NCI-H187 (cell line): ENCODE measurements at places on chromosomes 16 and 17.

DNA sequence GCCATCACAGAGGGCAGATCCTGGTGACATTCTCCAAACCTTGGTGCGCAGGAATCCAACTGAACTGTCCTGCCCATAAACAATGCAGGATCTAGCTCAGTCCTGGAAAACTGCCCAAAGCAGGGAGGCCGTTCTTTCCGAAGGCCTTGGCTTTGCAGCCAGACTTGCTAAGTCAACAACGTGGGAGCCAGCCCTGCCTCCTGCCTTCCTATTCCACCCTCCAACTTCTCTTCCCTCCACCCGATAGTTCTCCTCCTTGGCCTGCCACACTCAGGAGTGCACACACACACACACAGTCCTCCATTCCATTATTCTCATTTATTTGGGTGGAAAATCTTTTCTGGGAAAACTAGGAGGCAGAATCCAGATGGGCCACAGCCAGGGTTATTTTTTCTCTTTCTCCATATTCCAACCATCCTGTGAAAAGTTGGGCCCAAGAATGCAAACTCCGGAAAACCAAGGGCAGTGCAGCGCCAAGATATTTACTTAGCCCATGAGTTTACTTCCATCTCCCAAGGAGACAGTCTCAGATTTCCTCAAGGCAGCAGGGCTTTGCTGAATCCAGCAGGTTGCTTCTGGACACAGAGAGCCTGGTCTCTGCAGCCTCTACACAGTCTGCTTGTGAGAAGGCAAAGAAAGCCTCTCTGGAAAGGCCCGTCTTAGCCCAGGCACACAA is 15.8 kb downstream of the COPRS start:
- no peak for DNase-seq

DNA sequence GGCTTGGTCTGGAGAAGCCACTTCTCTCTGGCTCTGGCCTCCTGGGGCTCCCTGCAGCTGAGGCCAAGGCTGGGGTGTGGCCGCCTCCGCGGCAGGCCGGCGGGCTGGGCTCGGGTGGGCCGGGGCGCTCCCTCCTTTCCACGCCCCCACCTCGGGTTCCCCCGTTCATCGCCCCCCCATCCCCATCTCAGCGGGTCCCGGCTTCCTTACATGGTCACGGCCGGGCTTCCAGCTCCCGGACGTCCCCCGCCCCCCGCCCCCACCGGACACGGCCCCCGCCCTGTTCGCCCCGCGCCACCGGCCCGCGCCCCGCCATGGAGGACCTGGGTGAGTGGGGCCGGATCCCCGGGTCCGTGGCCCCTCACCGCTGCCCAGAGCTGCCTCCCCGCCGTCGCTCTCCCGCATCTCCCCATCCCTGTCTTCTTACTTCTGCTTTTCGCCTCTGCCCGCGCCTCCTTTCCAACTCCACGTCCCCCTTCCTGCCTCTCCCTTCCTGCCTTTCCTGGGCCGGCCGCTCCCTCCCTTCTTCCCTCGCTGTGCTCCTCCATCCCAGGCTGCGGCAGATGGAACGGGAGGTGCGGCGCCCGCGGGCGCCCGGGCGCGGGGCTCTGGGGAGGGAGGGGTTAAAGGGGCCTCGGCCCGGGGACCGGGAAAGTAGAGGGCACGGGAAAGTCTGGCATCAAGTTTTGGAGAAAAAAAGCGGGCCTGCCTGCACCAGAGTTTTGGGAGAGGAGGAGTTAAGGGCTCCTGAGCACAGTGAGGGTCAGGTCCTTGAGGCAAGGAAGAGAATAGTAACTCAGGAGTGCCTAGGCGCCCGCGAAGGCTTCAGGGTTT is at the start of gene TGFB1I1:
TSS of gene TGFB1I1 (plus strand) at position 278 of the 834 bp plus-strand sequence. CDS start at position 315, 37 bp downstream.
- DNase-seq, result no peak

- DNase-seq, result no peak
These were observed 8.8 kb downstream of the NKD1 start for GRCh38 chr16:50557046-50557445.

- no peak for DNase-seq
These were observed 2.6 kb downstream of the CAMKK1 start for GRCh38 chr17:3890082-3890877.

- DNase-seq, result no peak
These were observed 330.0 kb upstream of the PMFBP1 start for GRCh38 chr16:72501739-72502593.

- no peak for DNase-seq
These were observed 86.0 kb upstream of the LHX1 start for GRCh38 chr17:36851250-36851649.

GRCh38 chr17:44222112-44222869 is 2.8 kb upstream of the UBTF start:
- DNase-seq, result no peak

GRCh38 chr17:7440113-7440833 is 961 bp downstream of the FGF11 start:
- DNase-seq, result no peak

GRCh38 chr16:8512941-8513624 is 77.2 kb downstream of the TMEM114 start:
- no peak for DNase-seq

DNA sequence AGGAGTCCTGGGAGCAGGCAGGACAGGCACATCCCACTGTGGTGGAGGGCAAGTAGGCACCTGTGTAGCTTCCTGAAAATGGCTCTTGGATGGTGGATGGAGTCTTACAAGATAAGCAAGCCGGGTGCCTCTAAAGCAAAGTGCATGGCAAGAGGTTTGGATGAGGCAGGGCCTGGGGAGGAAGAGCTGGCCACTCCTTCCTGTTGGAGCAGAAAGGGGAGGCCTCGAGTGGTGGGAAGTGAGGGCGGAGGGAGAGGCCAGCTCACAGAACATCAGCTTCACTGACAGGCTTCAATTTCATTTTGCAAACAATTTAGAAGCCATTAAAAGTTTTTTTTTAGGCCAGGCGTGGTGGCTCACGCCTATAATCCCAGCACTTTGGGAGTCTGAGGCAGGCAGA is 31.0 kb downstream of the CD300A start:
- DNase-seq, result no peak

DNA sequence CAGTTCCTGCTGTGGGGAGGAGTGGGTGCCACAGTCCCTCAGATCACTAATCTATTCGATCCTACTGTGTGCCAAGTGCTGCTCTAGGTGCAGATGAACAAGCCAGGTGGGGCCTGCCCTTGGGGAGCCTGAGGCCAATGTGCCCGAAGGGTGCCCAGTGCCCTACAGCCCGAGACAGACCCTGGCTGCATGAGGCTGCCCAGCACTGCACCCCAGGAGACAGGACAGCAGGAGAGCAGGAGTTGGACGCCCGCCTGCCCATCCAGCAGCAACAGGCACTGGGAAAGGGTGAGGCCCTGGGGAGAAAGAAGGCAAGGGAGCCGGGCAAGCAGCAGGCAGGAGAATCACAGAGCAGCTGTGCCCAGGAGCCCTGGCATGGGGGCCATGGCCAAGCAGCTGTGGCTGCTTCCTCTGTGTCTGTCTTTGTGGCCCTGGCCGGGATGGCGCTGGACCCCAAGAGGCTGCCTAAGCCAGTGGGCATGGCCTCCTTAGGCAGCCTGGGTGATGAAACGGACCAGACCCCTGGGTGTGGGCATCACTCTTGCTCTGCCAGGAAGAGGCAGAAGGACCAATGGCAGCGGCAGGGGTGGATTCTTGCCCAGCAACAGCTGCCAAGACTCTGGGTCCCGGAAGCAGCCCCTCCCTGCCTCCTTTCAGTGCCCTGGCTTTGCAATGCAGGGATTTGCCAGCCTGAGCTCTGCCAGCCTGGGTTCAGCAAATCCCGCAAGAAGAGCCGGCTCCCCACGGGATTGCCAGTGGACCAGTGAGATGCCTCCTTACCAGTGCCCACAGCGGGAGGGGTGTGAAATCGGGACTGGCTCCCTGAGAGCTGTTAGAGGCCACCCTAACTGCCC is 179.6 kb upstream of the TNRC6C start:
- DNase-seq, result no peak

GRCh38 chr17:79937391-79938335 is 98.0 kb downstream of the TBC1D16 start:
- no peak for DNase-seq

GRCh38 chr17:34571428-34572130 is 7.8 kb upstream of the TMEM132E start:
- no peak for DNase-seq

- DNase-seq, result no peak
These were observed 762 bp upstream of the CSF3 start for GRCh38 chr17:40014375-40014980.

GRCh38 chr16:3358871-3359270 is 3.2 kb downstream of the OR2C1 start:
- DNase-seq, result no peak

DNA sequence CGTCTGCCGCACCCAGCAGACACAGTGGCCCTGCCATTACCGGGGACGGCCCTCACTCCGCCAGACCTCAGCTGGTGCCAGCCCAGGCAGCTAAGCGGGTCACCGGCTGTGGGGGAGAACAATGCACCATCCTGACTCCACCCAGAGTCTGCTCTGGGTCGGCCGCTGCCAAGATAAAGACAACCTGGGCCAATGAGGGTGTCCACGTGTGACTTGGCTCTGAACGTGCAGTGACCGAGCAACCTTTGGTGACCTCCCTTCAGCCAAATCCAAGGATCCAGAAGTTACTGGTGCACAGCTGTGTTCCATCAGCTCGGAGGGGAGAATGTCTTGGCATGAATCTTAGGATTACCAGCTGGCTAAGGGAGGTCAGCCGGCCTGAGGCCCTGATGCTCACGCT is 155.9 kb downstream of the NTN1 start:
- DNase-seq, result no peak

DNA sequence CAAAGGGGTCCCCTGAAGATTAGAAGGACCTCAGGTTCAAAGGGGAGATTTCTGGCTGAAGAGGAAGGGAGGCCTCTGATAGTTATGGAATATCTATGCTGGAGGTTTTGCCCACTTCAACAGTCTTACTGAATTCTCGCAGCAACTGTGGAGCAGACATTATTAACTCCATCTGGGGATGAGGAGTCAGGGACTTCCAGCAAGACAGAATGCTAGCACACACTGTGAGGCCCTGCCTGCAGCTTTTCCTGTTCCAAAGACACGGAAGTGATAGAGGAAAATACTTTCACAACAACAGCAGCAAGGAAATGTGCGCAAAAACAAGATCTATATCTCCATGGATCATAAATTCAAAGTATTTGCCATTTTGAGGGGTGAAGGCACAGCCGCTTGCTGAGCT is 72.8 kb downstream of the RPH3AL start:
- no peak for DNase-seq

DNA sequence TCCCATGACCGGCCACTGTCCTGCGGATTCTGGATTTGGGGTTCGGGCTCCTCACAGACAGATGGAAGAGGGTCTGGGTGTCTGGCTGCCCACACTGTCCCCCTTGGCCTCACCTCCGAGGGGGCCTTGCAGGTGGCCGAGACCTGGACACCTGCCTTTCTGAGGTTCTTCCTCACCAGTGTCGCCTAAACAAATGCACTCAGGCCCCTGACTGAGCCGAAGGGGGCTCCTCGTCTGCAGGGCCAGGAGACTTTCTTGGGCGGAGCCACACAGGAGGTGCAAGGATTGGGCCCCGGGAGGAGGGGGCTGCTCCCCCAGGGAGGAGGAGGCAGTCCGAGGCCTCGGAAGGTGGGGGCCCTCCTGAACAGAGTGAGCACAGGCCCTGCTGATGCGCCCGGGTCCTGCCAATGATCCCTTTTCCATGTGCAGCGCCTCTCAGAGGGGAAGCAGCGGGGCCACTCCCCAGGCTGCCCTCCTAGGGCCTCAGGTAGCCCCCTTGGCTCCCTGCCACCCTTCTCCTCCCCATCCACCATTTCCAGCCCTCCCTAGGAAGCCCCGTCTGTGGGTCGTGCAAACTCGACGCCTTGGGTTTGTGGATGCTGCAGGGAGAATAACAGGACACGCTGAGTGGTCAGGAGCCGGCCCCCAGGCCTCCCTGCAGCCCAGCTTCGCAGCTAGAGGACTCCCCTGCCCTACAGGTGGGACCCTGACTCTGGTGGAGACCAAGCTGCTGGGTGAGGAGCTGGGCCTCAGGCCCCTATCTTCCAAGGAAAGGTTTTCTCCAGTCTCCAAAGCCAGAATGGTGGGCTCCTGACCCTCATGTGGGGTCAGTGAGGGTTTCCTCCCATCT is 63.4 kb upstream of the ZNF469 start:
- no peak for DNase-seq

- no peak for DNase-seq
These were observed 6.5 kb upstream of the CHD3 start for GRCh38 chr17:7882068-7882467.

GRCh38 chr17:14329900-14330491 is 29.1 kb downstream of the HS3ST3B1 start:
- no peak for DNase-seq

DNA sequence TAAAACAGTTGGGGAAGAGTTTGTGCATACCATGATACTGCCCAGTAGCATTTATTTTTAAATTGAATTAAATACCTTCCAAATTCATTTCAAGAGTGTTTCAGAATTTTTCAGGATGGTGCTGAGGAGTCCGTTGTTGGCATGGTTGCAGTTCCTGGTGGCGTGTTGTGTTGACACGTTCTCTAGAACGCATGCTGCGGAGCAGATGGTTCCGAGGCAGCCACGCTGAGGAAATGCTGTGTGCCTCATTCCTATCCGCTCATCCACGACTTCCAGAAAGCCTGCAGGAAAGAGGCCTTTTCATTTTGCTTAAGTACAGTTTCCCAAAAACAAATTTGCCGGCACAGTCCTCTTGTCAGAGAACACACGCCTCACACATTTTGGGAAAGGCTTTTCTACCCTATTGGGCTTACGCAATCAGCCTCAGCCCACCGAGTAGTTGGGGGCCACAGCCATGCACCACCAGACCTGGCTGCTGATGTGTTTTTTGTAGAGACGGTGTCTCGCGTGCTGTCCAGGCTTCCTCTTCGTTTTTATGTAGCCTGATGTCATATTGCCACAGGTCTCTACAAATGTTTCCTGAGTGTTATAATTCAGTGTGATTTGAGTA is 32.1 kb upstream of the IL17C start:
- no peak for DNase-seq

- DNase-seq, result no peak
These were observed 150.1 kb downstream of the RBFOX1 start for GRCh38 chr16:7482596-7483290.

DNA sequence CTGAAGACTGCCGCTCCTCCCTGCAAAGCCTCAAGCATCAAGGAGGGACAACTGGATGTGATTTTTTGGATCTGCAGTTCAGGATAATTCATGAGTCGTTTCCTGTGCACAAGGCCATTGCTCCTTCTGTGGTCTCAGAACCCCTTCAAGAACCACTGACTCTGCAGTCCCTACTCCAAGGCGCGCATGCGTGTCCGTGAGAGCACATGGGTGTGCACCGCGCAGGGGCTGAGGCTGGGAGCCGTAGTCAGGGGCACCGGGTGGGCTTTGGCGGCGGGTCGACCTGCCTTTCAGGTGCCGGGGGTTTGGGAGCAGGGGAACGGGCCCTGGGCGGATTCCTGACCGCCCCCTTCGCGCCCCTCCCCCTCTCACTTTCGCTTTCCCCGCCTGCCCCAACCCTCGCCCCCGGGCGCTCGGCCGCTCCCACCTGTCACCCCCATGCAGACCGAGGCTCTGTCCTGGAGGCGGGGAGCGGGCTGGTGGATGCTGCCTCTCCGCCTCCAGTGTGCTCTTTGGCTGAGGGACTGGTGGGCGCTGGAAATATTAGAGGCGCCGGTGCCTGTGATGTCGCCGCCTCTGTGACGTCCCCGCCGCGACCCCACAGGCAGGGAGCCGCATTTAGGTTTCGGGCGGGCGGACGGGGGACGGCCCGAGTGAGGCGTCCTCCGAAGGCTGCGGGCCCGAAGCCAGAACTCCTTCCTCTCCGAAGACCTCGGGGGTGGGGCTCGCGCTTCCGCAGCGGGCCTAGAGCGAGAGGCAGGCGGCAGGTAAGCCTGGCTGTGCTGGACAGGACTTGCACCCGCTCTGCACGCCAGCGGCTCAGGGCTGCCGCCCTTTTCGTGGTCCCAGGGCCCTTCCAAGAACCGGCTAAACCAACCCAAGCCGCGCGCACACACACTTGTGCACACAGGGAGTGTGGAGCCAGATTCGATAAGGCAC is at the start of gene SPATA32:
TSS of gene SPATA32 (minus strand) at position 518 of the 939 bp plus-strand sequence. CDS start at position 440, 78 bp downstream.
- DNase-seq, result no peak
